ENCODE measurements at places on chromosomes 16 and 17.

GRCh38 chr16:85321509-85322271 lies 209.4 kb upstream of the CIBAR2 start:
- no peak for DNase-seq

GRCh38 chr17:82358465-82359350 lies at the start of gene TEX19:
Gene TEX19, plus strand, starts transcription at chr17:82359247. Its CDS starts 2,904 bp downstream, at chr17:82362151.
- no peak for DNase-seq

GRCh38 chr17:60629120-60629519 lies 29.1 kb downstream of the PPM1D start:
- DNase-seq: no peak

DNA sequence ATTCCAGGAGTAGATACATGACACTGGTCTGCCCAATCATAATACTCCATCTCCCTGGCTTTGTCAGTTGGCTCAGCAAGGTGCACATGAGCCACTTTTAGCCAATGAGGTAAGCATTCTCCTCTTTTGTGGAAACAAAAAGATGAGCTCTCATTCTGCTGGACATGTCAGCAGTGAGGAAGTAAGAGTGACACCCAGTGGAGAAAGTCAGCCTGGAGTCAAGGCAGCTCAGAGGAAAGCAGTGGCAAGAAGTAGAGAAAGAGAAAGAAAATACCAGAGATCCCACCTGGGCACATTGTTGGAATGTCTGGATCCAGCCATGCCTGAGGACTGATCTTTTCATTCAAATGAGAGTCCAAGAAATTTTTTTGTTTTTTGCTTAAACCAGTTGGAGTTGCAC lies 496.9 kb upstream of the C16orf82 start:
- peak; percentile 22 for DNase-seq

DNA sequence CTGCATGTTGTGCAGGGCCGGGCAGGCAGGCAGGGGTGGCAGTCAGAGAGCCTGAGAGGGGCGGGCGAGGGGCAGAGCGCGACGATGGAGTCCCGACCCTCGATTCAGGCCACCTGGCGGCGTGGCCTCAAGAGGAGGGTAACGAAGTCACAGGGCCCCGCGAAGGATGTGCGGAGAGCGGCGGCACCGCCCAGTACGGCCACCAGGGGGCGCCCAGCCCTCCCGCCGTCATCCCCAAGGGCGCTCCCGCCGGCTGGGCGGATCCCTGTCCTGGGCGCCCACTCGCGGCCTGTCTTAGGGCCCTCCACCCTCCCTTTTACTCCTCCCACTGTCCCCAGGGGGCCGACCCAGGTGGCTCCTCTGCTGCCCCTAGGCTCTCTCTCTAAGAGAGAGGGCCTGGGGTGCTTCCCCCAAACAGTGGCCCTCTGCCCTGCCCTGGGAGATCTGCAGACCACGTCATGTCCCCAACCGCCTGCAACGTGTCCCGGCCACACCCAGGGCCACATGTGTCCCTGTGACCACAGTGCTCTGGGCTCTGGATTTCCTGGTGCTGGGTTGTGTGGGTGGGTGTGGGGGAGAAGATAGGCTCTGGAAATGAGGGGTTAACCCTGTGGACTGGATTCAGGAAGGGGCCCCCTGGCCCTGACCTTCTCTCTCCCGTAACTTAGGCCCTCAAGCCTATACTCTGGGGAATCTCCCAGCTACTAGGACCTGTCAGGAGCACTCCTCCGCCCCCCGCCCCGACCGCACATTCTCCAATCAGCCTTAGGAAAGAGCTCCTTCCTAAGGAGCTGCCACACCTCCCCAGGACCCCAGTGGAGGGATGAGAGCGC lies 5.9 kb downstream of the DPEP2 start:
- peak; percentile 91 for DNase-seq

DNA sequence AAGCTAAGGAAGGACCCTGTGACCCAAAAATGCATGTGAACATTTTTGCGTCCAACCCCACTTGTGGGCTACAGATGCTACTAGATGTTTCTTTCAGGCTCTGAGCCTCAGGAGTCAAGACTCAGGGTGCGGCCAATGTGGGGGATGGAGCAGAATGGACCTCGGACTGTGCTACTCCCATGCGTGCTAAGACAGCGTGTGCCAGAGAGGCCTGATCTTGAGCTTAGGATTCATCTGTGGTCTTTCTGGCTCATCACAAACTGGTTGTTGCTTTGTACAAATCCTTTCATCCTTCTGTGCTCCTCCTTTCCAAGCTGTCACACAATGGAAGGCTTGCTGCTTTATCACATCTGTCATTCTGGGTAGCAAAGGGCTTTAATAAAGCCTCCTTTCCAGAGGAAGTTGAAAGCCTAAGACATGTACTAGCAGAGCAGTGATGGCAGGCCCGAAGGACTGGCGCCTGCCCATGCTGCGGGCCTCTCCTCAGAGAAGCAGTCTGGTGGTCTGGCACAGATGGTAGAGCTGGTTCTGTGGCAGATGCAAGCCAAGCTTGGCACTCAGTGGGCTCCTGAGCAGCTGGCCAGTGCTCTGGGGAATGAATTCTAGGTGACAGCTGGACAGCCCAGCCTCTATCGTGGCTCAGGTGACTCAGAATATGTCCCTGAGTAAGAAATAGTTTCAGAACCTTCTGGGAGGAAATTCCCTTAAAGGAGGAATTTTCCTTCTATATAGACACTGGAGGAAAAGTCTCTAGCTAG lies 27.8 kb downstream of the COG4 start:
- DNase-seq: no peak

DNA sequence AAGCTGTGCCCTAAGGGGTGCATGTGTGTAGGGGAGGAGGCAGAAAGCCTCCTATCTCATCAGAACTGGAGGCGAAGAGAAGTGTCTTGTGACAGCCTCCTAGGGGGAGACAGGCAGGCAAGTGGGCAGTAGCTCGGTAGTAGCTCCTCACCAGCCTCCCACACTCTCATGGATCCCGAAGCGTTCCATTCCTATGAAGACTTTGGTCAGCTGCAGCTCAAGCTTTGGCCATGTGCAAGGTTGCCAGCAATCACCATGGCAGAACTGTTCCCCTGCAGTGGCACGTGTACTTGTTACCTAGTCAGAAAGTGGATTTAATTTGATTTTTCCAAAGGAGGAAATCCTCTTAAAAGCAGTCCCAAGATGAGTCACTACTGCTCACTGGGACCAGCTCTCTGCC lies 6.7 kb downstream of the MRPL58 start:
- no peak for DNase-seq

DNA sequence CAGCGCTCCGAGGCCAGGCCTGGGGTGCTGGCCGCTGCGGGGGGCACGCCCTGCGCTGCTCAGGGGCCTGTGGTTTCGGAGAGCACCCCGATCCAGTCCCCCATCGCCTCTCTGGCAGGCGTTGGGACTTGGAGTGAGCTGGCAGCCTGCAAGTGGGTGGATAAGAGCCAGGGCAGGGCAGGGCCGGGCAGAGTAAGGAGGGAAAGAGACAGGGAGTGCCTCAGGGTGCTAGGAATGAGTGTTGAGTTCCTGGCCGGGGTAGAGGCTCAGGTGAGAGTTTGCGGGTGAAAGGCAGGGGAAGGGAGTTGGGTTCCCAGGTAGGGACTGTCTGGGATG lies 1.3 kb downstream of the CDH13 start:
- no peak for DNase-seq

DNA sequence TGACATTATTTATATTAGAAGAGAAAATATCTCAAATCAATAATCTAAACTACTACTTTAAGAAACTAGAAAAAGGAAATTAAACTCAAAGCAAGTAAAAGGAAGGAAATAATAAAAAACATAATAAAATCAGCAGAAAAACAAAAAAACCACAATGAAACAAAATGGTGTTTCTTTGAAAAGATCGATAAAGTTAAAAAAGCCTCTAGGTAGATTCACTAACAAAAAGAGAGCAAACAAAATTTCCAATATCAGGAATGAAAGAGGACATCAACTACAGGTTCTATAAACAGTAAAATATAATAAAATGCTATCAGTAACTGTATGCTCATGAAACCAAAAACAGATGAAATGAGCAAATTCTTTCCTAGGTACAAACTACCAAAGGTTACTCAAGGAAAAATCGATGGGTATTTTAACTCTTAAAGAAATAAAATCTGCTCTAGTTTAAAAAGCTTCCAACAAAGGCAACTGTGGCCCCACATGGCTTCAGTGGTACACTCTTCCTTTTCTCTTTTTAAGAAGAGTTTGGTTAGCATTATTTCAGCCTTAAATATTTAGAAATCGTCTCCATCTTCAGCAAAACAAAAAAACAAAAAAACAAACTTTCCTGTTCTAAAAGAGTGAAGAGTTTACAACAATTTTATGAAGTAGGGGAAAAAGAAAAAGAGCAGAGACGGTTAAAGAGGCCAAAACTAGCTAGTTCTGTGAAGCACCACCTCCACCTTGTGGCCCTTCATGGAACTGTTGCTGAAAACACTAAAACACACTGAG lies 102.2 kb downstream of the TRIM37 start:
- DNase-seq: peak; percentile 86

Measured in natural killer cell (primary cell).